ENCODE measurements at places on chromosomes 12 and 14.

DNA sequence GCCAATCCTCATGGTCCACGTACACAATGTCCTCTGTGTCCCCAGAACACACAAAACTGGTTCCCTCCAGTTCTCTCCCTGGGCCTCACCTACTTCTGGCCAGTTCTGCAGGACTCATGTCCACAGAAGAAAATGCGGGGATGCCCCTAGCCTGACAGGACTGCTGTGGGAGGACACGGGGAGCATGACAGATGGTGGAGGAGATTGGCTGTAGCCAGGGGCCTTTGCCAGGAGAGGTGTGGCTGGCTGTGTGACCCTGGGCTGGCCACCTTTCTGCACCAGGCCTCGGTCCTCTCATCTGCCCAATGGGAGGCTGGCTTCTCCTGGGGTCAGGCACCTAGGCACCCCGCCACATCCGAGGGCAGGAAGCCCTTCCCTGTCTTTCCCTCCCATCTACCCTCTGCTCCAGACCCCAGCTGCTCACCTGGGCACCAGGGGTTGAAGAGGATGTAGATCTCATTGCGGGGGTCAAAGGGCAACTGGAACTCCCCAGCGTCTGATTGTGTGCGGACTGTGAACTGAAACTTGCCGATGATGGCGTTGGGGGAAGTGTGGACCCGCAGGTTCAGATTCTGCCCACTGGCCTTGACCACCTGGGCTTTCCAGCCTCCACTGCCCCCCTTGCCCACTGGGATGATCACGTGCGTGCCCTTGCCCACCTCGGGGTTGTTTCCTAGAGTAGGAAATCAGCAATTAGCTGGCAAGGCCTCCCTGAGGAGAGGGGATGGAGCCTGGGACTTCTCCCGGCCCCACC lies 2.8 kb downstream of the TGM1 start:
- no peak for DNase-seq

DNA sequence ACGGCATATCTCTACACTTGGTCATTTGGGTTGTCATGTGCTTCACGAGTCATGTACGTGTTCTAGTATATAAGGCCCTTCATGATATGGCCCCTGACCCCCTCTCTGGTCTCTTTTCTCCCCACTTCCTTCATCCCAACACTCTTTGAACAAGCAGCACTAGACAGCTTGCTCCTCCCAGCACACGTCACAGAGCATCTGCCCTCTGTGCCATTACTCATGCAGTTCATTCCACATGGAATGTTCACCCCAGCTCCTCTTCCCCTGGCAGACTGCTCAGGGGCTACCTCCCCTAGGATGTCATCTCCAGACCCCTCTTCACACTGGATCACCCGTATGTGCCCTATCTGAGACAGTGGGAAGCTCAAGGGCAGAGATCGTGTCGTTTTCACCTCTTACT lies 14.1 kb upstream of the LRP1-AS start:
- no peak for DNase-seq

- no peak for DNase-seq
Measured at GRCh38 chr12:94563286-94563685, 87.1 kb downstream of the TMCC3 start.

DNA sequence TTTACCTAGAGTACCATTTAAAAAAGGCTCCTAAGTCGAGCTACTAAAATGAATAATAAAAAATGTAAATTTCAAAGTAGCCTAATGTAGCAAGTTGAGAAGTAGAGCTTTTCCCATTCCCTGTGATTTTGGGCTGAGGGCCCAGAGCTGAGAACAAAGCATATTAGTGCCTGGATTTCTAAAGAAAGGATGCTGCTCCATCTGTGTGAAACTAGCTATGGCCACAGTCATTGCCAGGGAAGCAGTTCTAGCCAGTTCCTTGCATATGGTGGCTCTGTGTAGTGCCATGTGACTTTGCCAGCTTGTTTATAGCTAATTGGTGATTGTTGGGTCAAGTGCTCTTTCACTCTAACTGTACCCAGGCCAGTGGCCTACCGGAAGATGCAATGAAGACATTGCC lies 20.4 kb upstream of the FBXO33 start:
- no peak for DNase-seq

- no peak for DNase-seq
Measured at GRCh38 chr12:28089338-28089737, 100.9 kb upstream of the CCDC91 start.

DNA sequence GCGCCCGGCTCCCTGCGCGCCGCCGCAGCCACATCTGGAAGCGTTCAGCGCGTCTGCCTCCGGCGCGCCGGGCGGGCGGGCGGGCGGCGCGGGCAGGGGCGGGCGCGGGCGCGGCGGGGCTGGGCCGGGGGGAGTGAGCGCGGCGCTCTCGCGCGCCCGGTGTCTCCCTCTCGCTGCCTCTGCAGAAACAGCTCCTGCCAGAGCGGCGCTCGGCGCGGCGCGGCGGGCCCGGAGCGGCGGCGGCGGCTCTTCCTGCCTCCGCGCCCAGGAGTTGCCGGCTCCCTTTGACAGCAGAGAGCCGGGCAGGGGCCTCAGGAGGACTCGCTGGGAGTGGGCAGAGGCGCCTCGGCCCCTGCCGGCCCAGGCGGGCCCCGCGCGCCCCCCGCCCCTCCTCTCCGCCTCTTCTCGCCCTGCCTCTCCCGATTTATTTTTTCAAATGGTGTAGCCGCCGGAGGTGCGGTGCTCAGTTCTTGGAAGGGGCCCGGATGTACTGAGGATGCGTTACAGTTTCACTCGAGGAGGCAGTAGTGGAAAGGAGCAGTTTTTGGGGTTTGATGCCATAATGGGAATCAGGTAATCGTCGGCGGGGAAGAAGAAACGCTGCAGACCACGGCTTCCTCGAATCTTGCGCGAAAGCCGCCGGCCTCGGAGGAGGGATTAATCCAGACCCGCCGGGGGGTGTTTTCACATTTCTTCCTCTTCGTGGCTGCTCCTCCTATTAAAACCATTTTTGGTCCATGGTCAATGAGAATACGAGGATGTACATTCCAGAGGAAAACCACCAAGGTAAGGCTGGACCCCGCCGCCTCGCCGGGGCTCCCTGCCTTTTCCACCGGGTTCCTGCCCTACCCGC lies at the start of gene CACNA1C:
TSS of gene CACNA1C (plus strand) at position 162 of the 853 bp plus-strand sequence. CDS start at position 738, 576 bp downstream.
- peak; percentile 6 for DNase-seq
